ENCODE measurements at places on chromosomes 2 and 18.

- DNase-seq = no peak
Measured at GRCh38 chr2:234116010-234116409, 65.5 kb downstream of the SPP2 start.

- no peak for DNase-seq
Measured at GRCh38 chr2:157488877-157489276, 45.0 kb upstream of the CYTIP start.

GRCh38 chr2:187056416-187057334 is 207.7 kb upstream of the ZSWIM2 start:
- no peak for DNase-seq

GRCh38 chr2:217101972-217102371 is 242.1 kb upstream of the TNP1 start:
- DNase-seq = no peak
